ENCODE measurements at places on chromosomes 6 and 20.
A peak's percentile ranks its signal among the peaks of the same experiment; 100 is the strongest.

DNA sequence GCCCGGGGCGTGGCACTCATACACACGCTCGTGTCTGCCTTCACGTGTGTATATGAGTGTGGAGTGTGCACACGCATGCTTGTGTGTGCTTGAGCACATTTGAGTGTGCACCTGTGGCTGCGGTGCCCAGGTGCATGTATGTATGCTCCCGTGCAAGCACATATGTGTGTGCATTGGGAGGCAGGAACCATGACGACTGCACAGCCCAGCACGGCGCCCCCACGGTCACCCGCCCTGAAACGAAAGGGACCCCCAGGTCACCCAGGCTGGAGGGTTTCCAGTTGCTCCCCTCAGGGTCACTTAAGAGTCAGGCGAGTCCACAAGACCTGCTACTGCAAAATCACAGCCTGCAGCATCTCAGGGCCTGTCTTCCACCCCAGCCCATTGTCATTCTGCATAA is 94.7 kb downstream of the YTHDF1 start:
- no peaks in the 10 kb centered on the region for H3K4me1 ChIP-seq
- DNase-seq: no peak
- no peaks in the 10 kb centered on the region for H3K36me3 ChIP-seq
- H3K27me3 ChIP-seq: peaks cover 4% of the 10 kb centered on the region
- no peak overlapping the region for H3K27ac ChIP-seq
- H3K4me3 ChIP-seq: no peak overlapping the region

DNA sequence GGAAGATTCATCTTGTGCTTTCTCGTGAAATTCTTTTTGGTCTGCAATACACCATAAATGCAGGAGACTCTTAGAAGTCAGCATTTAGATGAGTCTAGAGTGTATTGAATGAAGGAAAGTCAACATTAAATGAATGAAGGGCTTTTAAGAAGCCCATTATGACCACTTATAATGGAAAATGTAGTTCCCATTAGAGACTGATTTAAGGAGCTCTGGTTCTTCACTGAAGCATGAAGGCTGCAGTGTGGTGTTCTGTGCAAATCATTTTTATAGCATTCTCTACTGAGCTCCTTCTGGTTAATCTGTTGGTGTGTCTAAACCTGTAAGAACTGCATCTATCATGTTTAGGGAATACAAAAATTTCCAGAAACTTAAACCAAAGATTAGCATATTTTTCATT is 19.7 kb downstream of the NCOA7 start:
- H3K27me3 ChIP-seq: no peaks in the 10 kb centered on the region
- H3K36me3 ChIP-seq: no peaks in the 10 kb centered on the region
- DNase-seq: no peak
- peaks cover 70% of the 10 kb centered on the region for H3K4me1 ChIP-seq
- no peak overlapping the region for H3K27ac ChIP-seq

GRCh38 chr20:24443436-24443835 is 26.0 kb upstream of the SYNDIG1 start:
- no peak overlapping the region for H3K27ac ChIP-seq
- H3K27me3 ChIP-seq: peaks cover 13% of the 10 kb centered on the region
- H3K4me1 ChIP-seq: no peaks in the 10 kb centered on the region
- no peaks in the 10 kb centered on the region for H3K36me3 ChIP-seq

- H3K4me1 ChIP-seq: no peaks in the 10 kb centered on the region
- no peak overlapping the region for H3K27ac ChIP-seq
- H3K27me3 ChIP-seq: peaks cover 3% of the 10 kb centered on the region
- H3K36me3 ChIP-seq: no peaks in the 10 kb centered on the region
- DNase-seq: no peak
Observed at GRCh38 chr6:84048588-84048987, 15.0 kb downstream of the MRAP2 start.

GRCh38 chr6:3227363-3228045 is at the start of gene TUBB2B:
Gene TUBB2B, minus strand, starts transcription at chr6:3227653. Its CDS starts 110 bp downstream, at chr6:3227543.
- H3K36me3 ChIP-seq: no peaks in the 10 kb centered on the region
- peaks cover 41% of the 10 kb centered on the region for H3K4me1 ChIP-seq
- peak within 1 kb of the TSS; percentile 62 for H3K27ac ChIP-seq
- no peak for DNase-seq

GRCh38 chr6:2196079-2196679 is 49.2 kb downstream of the GMDS start:
- DNase-seq: peak; percentile 38
- no peak overlapping the region for H3K4me3 ChIP-seq
- peaks cover 3% of the 10 kb centered on the region for H3K36me3 ChIP-seq
- H3K27ac ChIP-seq: no peak overlapping the region
- peaks cover 3% of the 10 kb centered on the region for H3K27me3 ChIP-seq
- no peaks in the 10 kb centered on the region for H3K4me1 ChIP-seq

DNA sequence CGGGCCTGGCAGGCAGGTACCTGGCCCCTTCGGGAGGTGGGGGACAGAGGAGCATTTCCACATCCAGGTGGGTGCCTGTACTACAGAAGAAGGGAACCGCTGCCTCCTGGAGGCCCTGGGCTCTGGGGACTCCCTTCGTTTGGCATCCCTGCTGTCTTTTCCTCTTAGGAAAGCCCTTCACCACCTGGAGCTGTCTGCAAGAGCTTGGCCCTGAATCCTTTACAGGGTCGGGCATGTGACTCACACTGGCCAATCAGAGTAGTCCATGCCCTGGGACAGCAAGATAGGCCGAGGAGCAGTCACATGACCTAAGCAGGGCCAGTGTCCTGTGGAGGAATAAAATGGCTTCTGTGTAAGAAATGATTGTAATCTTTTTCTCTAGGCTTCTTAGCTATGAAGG is 224.9 kb downstream of the ANKRD60 start:
- H3K4me3 ChIP-seq: no peak overlapping the region
- no peak for DNase-seq
- H3K36me3 ChIP-seq: no peaks in the 10 kb centered on the region
- H3K27me3 ChIP-seq: peaks cover 6% of the 10 kb centered on the region
- H3K4me1 ChIP-seq: no peaks in the 10 kb centered on the region

DNA sequence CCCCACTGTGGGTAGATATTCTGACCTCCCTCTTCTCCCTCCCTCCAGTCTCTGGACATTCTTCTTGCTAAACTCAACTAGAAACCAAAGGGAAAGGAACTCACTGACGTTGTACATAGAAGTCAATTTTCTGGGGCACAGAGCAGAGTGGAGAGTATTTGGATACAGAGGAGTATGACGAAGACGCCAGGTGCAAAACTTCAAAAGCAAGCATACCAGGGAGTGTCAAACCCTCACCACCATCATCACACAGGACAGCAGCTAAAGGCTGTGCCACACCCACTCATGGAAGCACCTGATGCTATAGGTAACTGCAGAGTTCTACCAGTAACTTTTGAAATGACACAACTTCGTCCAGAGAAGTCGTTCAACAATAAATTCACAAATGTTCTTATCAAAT is 64.8 kb downstream of the FYN start:
- peaks cover 17% of the 10 kb centered on the region for H3K36me3 ChIP-seq
- H3K4me3 ChIP-seq: no peak overlapping the region
- H3K27ac ChIP-seq: peak overlapping the region; percentile 80

GRCh38 chr20:1651268-1652058 is 6.1 kb downstream of the SIRPG start:
- no peak overlapping the region for H3K27ac ChIP-seq
- H3K4me1 ChIP-seq: peaks cover 31% of the 10 kb centered on the region
- H3K4me3 ChIP-seq: no peak overlapping the region
- no peaks in the 10 kb centered on the region for H3K36me3 ChIP-seq

DNA sequence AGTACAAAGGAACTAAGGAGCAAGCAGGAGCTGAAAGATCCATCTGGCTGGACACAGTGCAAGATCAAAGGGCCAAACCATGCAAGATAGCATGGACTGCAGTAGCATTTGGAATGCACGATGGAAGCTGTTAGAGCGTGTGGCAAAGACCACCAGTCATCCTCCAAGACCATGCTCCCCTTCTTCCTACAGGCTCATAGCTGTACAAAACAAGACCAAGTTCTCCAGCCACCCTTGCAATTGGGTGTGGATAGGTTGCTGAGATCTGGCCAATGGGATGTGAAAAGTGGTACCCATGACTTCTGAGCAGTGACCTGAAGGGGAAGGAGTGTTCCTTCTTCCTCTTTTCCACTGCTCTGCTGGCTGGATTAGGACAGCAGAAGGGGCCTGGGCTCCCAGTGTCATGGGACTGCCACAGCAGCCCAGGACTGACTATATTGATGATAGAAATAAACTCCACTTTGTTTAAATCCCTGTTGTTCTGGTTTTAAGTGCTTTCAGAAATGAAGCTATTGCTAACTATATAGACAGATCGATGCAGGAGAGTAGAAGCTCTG is 64.9 kb downstream of the SLC22A23 start:
- H3K27ac ChIP-seq: no peak overlapping the region
- DNase-seq: no peak
- H3K36me3 ChIP-seq: no peaks in the 10 kb centered on the region
- no peak overlapping the region for H3K4me3 ChIP-seq

DNA sequence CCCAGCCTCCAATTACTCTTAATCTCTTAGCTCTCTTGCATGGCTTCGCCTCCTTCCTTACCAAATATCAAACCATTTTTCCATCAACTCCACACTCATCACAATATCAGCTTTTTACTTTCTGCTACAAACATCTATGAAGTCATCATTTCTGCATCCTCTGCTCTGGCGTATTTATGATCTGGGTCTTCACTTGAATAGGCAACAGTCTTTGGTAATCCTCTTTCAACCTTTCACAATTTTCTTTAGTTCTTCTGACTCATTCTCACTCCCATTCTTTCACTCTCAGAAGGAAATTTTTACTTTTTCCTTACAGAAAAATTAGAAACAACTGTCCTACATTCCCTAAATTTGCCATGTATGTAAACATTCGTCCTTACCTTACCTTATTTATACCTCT is 522.4 kb downstream of the HDGFL1 start:
- H3K4me1 ChIP-seq: no peaks in the 10 kb centered on the region
- no peaks in the 10 kb centered on the region for H3K27me3 ChIP-seq
- no peak overlapping the region for H3K4me3 ChIP-seq
- H3K36me3 ChIP-seq: no peaks in the 10 kb centered on the region
- H3K27ac ChIP-seq: no peak overlapping the region
